Thoracic aorta (tissue), 2 donors: ENCODE measurements at places on chromosomes 1 and 21.

GRCh38 chr1:66733348-66734017 lies 18.8 kb upstream of the DYNLT5 start:
- no peaks in the 10 kb centered on the region for H3K27me3 ChIP-seq
- no peak for DNase-seq
- H3K4me1 ChIP-seq: peaks cover 5% of the 10 kb centered on the region

DNA sequence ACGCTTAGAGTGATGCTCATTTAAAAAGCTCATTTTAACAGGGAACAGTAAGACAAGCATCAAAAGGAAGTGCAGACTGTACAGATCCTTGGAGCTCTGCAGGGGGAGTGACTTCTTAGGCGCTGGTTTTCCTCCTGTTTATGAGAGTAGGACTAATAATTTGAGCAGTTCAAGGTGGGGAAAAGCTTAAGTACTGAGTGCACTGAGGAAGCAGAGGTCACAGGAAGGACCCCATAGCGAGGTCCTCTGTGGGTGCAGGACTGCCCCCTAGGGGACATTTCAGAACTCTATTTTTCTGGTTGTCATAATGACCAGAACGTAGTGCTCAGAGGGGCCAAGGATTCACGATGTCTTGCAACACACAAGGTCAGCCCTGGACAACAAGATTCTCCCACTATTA lies 112.1 kb downstream of the HLCS start:
- no peak for DNase-seq
- H3K27me3 ChIP-seq: no peaks in the 10 kb centered on the region
- H3K4me3 ChIP-seq: no peak overlapping the region
- H3K27ac ChIP-seq: no peak overlapping the region
- H3K4me1 ChIP-seq: peaks cover 3% of the 10 kb centered on the region

GRCh38 chr21:29194847-29195246 lies 64.4 kb downstream of the MAP3K7CL start:
- no peak for DNase-seq
- no peaks in the 10 kb centered on the region for H3K36me3 ChIP-seq
- H3K27ac ChIP-seq: no peak overlapping the region
- no peaks in the 10 kb centered on the region for H3K27me3 ChIP-seq
- no peak overlapping the region for H3K4me3 ChIP-seq

GRCh38 chr1:203871114-203871880 lies 9.9 kb downstream of the SNRPE start:
- no peaks in the 10 kb centered on the region for H3K27me3 ChIP-seq
- no peaks in the 10 kb centered on the region for H3K4me1 ChIP-seq

- H3K27me3 ChIP-seq: no peaks in the 10 kb centered on the region
- H3K36me3 ChIP-seq: no peaks in the 10 kb centered on the region
- no peak overlapping the region for H3K27ac ChIP-seq
- no peak overlapping the region for H3K4me3 ChIP-seq
- no peak for DNase-seq
- H3K4me1 ChIP-seq: no peaks in the 10 kb centered on the region
These were observed 10.1 kb downstream of the FTCD start for GRCh38 chr21:46145159-46145839.

- H3K27ac ChIP-seq: no peak overlapping the region
- DNase-seq: no peak
- H3K36me3 ChIP-seq: no peaks in the 10 kb centered on the region
- no peak overlapping the region for H3K4me3 ChIP-seq
- no peaks in the 10 kb centered on the region for H3K4me1 ChIP-seq
- no peaks in the 10 kb centered on the region for H3K27me3 ChIP-seq
These were observed 26.2 kb downstream of the TRIM67 start for GRCh38 chr1:231188072-231188471.

DNA sequence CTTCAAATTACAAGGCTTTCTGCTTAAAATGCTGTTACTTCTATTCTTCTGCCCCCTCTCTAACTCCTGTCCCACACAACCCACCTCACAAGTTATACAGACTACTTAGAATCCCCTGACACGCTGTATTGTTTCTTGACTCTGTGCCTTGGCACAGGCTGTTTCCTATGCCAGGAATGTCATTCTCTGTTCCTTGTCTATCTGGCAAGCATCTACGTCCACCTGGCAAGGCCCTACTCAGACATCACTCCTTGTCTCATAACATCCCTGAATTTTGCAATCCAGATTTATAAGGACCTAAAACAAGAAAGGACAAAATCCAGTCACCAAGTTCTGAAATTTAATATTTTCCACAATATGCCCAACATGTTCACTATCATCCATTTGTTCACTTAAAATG lies 182.0 kb upstream of the CHRM3 start:
- no peaks in the 10 kb centered on the region for H3K27me3 ChIP-seq
- no peaks in the 10 kb centered on the region for H3K36me3 ChIP-seq
- DNase-seq: no peak
- H3K4me1 ChIP-seq: no peaks in the 10 kb centered on the region

GRCh38 chr1:201228011-201228983 lies 37.7 kb downstream of the IGFN1 start:
- no peak overlapping the region for H3K27ac ChIP-seq
- no peaks in the 10 kb centered on the region for H3K4me1 ChIP-seq
- no peak overlapping the region for H3K4me3 ChIP-seq
- no peaks in the 10 kb centered on the region for H3K36me3 ChIP-seq
- no peaks in the 10 kb centered on the region for H3K27me3 ChIP-seq
- no peak for DNase-seq

GRCh38 chr21:44421901-44422840 lies 33.1 kb upstream of the LRRC3 start:
- no peaks in the 10 kb centered on the region for H3K27me3 ChIP-seq
- no peak for DNase-seq
- H3K36me3 ChIP-seq: no peaks in the 10 kb centered on the region
- H3K4me1 ChIP-seq: no peaks in the 10 kb centered on the region

DNA sequence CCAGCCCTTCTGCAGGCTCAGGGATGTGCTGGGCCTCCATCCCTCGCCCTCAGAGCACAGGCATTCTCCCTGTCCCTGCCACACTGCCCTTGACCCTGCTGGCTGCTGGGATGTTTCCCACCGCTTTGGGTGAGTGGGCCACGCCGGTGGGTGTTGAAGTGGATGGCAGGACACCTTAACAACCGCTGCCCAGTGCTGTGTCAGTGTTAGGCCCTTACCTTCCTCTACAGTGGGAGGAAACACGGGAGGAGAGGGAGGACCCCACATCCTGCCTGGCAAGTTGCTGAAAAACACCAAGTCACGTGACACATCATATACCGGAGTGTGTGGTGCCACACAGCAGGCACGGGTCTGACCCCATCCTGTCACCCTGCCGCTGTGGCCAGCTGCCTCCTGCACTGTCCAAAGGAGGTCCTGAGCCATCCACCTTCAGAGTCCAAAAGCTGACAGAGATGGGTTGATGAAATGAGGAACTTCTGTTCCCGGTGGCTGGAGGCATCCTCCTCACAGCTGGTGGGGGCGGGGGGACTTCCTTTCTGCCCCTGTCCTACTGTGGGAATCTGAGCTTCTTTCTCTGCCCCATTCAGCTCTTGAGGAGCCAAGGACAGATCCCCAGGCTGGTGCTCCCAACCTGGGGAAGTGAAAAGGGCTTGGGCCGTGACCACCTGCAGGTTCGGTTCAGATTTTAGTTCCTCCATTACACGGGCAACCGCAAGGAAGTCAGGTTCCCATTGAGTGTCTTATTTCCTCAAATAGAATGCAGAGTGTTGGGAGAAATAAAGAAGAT lies 3.2 kb upstream of the THEMIS2 start:
- H3K27me3 ChIP-seq: no peaks in the 10 kb centered on the region
- H3K4me3 ChIP-seq: peak overlapping the region; percentile 5
- DNase-seq: no peak
- H3K27ac ChIP-seq: no peak overlapping the region
- H3K36me3 ChIP-seq: no peaks in the 10 kb centered on the region

GRCh38 chr21:39175154-39175553 lies 8.1 kb downstream of the PSMG1 start:
- no peak overlapping the region for H3K27ac ChIP-seq
- no peak overlapping the region for H3K4me3 ChIP-seq
- no peaks in the 10 kb centered on the region for H3K36me3 ChIP-seq

DNA sequence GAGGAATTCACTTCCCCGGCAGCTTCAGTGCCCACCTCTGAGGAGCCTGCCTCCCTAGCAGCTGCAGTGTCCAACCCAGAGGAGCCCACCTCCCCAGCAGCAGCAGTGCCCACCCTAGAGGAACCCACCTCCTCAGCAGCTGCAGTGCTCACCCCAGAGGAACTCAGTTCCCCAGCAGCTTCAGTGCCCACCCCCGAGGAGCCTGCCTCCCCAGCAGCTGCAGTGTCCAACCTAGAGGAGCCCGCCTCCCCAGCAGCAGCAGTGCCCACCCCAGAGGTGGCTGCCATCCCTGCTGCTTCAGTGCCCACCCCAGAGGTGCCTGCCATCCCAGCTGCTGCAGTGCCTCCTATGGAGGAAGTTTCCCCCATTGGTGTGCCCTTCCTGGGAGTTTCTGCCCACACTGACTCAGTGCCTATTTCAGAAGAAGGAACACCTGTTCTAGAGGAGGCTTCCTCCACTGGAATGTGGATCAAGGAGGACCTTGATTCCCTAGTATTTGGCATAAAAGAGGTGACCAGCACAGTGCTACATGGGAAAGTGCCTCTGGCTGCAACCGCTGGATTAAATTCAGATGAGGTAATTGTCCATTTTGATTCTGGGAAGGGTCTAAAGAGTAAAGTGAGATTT lies 77.4 kb upstream of the BMP8A start:
- DNase-seq: no peak
- no peaks in the 10 kb centered on the region for H3K27me3 ChIP-seq
- H3K27ac ChIP-seq: peak overlapping the region; percentile 72
- H3K4me1 ChIP-seq: peaks cover 42% of the 10 kb centered on the region
- no peaks in the 10 kb centered on the region for H3K36me3 ChIP-seq
- H3K4me3 ChIP-seq: peak overlapping the region; percentile 53

DNA sequence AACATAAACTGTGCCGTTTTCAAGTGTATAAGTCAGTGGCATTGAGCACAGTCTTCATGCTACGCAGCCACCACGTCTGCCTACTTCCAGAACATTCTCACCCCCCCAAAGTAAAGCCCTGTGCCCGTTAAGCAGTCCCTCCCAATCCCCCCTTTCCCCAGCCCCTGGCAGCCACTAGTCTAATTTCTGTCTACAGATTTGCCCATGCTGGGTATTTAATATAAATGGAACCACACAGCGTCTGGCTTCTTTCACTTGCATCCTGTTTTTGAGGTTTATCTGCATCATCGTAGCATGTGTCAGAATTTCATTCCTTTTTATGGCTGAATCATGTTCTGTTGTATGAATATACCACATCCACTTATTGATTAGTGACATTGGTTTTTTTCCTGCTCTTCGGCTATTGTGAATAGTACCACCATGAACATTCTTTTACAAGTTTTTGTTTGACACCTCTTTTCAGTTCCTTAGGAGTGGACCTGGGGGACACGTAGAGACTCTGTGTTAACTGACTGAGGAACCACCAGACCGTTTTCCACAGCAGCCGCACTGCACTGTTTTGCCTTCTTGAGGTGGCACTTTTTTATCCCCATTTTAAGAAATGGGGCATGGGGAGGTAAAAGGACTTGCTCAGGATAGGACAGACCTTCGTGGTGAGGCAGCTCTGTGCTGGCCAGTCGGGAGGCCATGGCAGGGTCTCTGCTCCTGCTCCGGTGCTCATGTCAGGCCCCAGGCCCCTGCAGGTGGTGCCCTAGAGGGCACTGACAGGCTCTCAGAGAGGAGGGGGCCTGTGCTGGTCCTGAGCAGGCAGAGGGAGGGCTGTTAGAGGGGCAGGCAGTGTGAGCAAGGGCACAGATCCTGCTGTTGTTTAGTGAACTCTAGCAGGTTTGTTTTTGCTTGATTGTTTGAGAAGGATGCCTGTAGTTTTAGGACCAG lies 123.8 kb downstream of the PCBP3 start:
- no peaks in the 10 kb centered on the region for H3K27me3 ChIP-seq
- H3K4me3 ChIP-seq: no peak overlapping the region
- peaks cover 7% of the 10 kb centered on the region for H3K4me1 ChIP-seq
- no peak for DNase-seq
- no peak overlapping the region for H3K27ac ChIP-seq

GRCh38 chr1:180151508-180151907 lies 3.2 kb upstream of the QSOX1 start:
- H3K27ac ChIP-seq: no peak overlapping the region
- H3K27me3 ChIP-seq: no peaks in the 10 kb centered on the region
- DNase-seq: no peak

- H3K27ac ChIP-seq: no peak overlapping the region
- H3K36me3 ChIP-seq: no peaks in the 10 kb centered on the region
- no peaks in the 10 kb centered on the region for H3K27me3 ChIP-seq
- no peak overlapping the region for H3K4me3 ChIP-seq
- DNase-seq: no peak
These were observed 645.8 kb upstream of the USP24 start for GRCh38 chr1:55860798-55861519.

- H3K27me3 ChIP-seq: no peaks in the 10 kb centered on the region
- no peaks in the 10 kb centered on the region for H3K4me1 ChIP-seq
- no peaks in the 10 kb centered on the region for H3K36me3 ChIP-seq
- no peak overlapping the region for H3K4me3 ChIP-seq
- no peak overlapping the region for H3K27ac ChIP-seq
These were observed 22.4 kb downstream of the PTAFR start for GRCh38 chr1:28154078-28154594.

DNA sequence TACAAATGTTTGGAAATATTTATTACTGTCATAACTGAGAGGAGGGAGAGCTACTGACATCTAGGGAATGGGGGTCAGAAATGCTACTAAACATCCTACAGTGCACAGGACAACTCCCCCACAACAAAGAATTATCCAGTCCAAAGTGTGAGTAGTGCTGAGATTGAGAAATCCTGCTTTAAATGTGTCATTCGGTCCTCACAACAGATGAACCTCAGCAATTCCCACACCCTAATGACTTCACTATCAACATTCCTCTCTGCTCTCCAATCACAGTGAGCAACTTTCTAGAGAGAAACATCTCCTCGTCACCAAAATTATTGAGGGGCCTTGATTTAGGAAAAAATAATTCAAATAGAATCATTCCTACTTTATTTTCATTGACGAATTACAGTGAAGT lies 18.0 kb downstream of the OMA1 start:
- no peak overlapping the region for H3K27ac ChIP-seq
- no peak overlapping the region for H3K4me3 ChIP-seq
- DNase-seq: no peak
- H3K36me3 ChIP-seq: peaks cover 5% of the 10 kb centered on the region
- no peaks in the 10 kb centered on the region for H3K4me1 ChIP-seq

- H3K36me3 ChIP-seq: no peaks in the 10 kb centered on the region
- H3K4me3 ChIP-seq: no peak overlapping the region
- DNase-seq: no peak
These were observed 266.0 kb downstream of the PTPRU start for GRCh38 chr1:29502225-29502910.
